ENCODE measurements at places on chromosomes 4 and X.
A peak's percentile ranks its signal among the peaks of the same experiment; 100 is the strongest.

DNA sequence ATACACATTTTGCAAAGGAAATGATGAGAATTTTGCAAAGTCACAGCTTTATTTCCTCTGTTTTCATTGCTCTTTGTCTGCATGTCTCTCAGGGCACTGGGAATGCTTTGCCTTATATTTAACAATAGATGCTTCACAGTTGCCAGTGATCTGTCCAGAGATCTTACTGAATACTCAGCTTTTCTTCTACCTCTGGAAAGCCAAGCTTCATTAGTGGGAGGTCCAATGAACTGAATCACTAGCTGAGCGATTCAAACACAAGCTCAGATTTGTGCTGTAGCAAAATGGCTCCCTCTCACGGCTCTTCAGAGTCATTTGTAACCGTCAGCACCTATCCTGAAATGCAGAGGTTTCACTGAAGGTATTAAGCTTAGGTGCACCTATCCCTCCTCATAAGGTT, 138.9 kb downstream of the DCLK2 start:
- peak overlapping the region; percentile 37 for H3K27ac ChIP-seq
- no peaks in the 10 kb centered on the region for H3K36me3 ChIP-seq
- peaks cover 28% of the 10 kb centered on the region for H3K4me1 ChIP-seq
- no peaks in the 10 kb centered on the region for H3K27me3 ChIP-seq
- no peak for DNase-seq

GRCh38 chrX:65745992-65746391, 78.5 kb downstream of the MSN start:
- H3K36me3 ChIP-seq = no peaks in the 10 kb centered on the region
- H3K27ac ChIP-seq = no peak overlapping the region
- no peak for DNase-seq
- H3K4me3 ChIP-seq = no peak overlapping the region

DNA sequence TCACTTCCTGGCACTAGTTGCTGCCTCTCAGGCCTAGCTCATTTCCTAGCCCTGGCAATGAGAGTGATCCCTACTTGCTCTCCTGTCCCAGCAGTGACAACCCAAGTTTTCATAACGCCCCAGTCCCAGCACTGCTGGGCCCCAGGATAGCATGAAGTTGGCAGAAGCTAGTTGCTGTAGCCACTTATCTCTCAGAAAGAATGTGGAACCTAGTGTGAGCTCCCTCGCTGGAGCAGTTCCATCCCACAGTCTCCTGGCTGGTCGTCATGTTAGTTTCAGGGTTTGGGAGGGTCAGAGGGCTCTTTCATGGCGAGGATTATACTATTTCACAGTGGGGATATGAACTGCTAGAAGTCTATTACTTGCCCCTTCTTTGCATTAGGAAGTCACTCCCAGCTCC, 5.1 kb downstream of the PF4 start:
- H3K27me3 ChIP-seq = no peaks in the 10 kb centered on the region
- H3K4me1 ChIP-seq = peaks cover 3% of the 10 kb centered on the region
- DNase-seq = no peak
- no peaks in the 10 kb centered on the region for H3K36me3 ChIP-seq
- no peak overlapping the region for H3K4me3 ChIP-seq
- H3K27ac ChIP-seq = no peak overlapping the region

DNA sequence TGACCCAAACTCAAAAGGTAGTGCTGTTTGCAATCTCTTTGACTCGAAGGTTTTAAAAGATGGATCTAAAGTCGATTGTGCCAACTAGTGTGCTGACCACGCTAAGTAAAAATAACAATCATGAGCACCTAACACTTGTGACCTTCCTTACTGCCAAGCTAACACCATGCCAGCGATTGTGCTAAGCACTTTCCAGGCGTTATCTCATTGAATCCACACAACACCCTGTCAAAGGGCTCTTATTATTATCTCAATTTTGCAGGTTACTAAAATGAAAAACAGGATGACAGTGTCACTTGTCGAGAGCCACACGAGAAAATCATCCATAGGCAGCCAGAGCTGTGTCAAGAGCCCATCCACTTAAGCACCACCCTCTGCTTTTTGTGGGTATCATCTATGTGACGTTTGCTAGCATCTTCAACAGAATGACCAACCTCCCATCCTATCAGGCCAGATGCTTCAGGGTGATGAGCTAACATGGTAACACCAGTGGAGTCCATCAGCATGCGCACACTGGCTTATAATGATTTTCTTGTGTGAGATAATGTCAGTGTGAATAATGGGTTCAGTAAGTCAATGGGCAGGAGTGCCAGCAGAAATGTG, 893 bp upstream of the GAB3 start:
- no peaks in the 10 kb centered on the region for H3K36me3 ChIP-seq
- no peaks in the 10 kb centered on the region for H3K27me3 ChIP-seq
- DNase-seq = no peak
- H3K4me3 ChIP-seq = peak overlapping the region; percentile 56
- H3K27ac ChIP-seq = peak overlapping the region; percentile 76
- H3K4me1 ChIP-seq = no peaks in the 10 kb centered on the region

DNA sequence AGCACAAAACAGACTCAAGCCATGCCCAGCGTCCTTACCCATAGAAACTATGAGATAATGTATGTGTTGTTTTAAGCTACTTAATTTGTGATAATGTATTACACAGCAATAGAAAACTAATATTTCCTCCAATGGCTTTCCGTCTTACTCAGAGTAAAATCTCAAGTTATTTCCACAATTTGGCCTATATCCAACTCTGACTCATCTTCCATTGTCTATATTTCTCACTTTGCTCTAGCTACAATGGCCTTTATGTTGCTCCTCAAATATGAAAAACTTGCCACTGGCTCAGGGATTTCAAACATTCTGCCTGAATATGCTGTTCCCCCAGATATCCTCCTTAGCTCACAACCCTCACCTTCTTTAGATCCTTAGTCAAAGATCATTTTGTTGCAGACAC, 31.6 kb downstream of the IQCM start:
- H3K4me1 ChIP-seq = no peaks in the 10 kb centered on the region
- H3K27ac ChIP-seq = no peak overlapping the region
- DNase-seq = no peak
- H3K27me3 ChIP-seq = no peaks in the 10 kb centered on the region
- no peaks in the 10 kb centered on the region for H3K36me3 ChIP-seq

DNA sequence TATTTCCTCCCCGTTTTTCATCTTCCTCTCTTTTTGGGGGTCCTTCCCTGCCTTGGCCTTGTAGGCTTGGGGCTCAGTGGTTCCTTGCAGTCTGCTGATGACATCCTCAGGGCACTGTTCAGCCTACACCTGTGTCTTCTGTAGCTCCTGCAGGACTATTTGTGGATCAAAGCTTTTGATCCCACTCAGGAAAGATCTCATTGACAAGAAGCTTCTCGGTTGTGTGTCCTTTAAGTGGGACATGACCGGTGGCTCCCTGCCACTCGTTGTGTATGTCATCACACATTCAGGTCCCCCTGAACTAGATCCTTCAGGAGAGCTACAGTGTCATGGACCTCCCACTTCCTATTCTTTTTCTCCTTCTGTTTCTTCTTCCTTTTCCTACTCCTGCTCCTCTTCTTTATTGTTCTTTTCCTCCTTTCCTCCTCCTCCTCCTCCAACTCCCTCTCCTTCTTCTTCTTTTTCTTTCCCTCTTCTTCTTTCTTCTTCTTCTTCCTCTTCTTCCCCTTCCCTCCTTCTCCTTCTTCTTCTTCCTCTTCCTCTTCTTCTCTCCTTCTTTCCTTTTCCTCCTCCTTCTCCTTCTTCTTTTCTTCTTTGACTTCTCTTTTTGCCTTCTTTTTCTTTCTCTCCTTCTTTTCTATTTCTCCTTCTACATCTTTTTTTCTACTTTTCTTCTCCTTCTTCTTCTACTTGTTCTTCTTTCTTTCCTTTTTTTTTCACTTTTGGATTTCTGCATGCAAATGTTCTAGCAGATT, 67.8 kb downstream of the NBDY start:
- no peaks in the 10 kb centered on the region for H3K27me3 ChIP-seq
- no peaks in the 10 kb centered on the region for H3K4me1 ChIP-seq
- H3K27ac ChIP-seq = no peak overlapping the region
- no peaks in the 10 kb centered on the region for H3K36me3 ChIP-seq
- H3K4me3 ChIP-seq = no peak overlapping the region

DNA sequence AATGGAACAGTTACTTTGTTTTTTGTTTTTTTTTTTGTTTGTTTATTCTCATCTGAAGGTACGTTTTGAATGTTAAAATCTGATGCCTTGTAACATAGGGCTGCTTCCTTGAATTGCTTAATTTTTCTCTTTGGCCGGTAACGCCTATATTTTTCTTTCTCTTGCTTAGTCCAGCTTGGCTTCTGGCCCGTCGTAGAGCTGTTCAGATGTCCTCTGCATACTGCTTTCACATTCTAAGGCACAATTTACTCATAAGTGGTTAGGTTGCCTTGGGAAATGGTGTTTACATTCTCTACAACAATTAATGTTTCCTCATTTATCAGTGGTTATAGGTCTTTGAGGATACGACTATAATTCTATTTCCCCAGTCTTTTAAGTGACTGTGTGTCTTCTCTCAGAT, 7.9 kb downstream of the NONO start:
- no peaks in the 10 kb centered on the region for H3K4me1 ChIP-seq
- H3K36me3 ChIP-seq = peaks cover 16% of the 10 kb centered on the region
- H3K4me3 ChIP-seq = no peak overlapping the region
- no peak overlapping the region for H3K27ac ChIP-seq
- no peak for DNase-seq

GRCh38 chr4:156751486-156751885, 220.1 kb downstream of the PDGFC start:
- H3K36me3 ChIP-seq = no peaks in the 10 kb centered on the region
- no peaks in the 10 kb centered on the region for H3K4me1 ChIP-seq
- H3K4me3 ChIP-seq = no peak overlapping the region
- H3K27me3 ChIP-seq = no peaks in the 10 kb centered on the region
- no peak for DNase-seq

GRCh38 chr4:134624365-134624764, 422.8 kb upstream of the PABPC4L start:
- H3K4me1 ChIP-seq = peaks cover 18% of the 10 kb centered on the region
- H3K27ac ChIP-seq = no peak overlapping the region
- DNase-seq = no peak
- H3K36me3 ChIP-seq = no peaks in the 10 kb centered on the region
- no peaks in the 10 kb centered on the region for H3K27me3 ChIP-seq

DNA sequence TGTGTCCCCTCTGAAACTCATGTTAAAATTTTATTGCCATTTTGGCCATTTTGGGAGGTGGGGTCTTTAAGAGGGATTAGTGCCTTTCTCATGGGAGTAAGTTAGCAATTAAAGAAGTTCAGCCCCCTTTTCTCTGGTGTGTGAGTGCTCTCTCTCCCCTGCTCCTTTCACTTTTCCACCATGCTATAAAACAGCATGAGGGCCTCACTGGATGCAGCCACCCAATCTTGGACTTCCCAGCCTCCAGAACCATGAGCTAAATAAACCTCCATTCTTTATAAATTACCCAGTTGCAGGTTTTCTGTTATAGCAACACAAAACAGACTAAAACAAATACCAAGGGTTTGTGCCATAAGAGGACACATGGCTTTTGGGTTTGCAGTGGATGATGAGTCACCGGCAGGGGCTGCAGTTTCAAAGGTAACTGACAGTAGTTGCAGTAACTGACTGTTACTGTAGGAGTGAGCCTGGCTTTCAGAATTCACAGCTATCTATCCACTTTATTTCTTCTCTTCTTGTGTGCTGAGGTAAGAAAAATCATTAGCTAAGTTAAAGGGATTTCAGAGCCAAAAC, 121.5 kb downstream of the PPEF1 start:
- no peaks in the 10 kb centered on the region for H3K36me3 ChIP-seq
- H3K27me3 ChIP-seq = no peaks in the 10 kb centered on the region
- no peak for DNase-seq
- H3K4me1 ChIP-seq = no peaks in the 10 kb centered on the region
- no peak overlapping the region for H3K27ac ChIP-seq

DNA sequence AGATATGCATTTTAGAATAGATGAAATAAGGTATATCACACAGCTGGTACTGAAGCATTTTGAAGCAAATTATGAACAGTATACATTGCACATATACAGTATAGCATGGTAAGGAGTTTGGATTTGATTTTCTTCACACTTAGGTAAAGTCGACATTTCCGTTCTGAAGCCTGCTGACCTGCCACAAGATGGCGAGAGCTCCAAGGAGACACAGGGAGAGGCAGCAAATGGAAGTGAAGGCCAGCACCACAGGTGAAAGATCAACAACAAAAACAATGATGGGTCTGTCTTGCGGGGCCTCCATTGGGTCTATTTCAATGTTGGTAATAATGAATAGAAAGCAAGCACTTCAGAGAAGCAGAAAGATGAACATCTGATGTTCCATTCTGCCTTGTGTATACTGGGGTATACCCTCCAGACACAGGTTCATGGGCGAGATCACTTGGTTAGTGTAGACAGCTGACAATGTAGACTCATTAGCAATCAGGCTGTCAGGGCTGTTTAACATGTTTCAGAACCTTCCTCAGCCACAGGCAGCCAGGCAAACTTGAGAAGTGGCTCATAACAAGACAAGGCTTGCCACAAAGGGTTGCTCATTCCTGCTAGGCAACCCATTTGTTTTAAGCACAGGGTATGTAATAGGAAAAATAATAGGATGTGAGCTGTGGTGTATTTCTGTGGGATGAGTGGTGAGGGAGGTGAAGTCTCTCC, 21.4 kb upstream of the NOX1 start:
- no peak for DNase-seq
- H3K36me3 ChIP-seq = no peaks in the 10 kb centered on the region
- no peaks in the 10 kb centered on the region for H3K27me3 ChIP-seq
- H3K27ac ChIP-seq = no peak overlapping the region
- no peak overlapping the region for H3K4me3 ChIP-seq

- no peak for DNase-seq
- H3K36me3 ChIP-seq = no peaks in the 10 kb centered on the region
- H3K4me3 ChIP-seq = no peak overlapping the region
- H3K27ac ChIP-seq = no peak overlapping the region
- H3K4me1 ChIP-seq = no peaks in the 10 kb centered on the region
These were observed 217.5 kb downstream of the BANK1 start for GRCh38 chr4:102007959-102008425.

DNA sequence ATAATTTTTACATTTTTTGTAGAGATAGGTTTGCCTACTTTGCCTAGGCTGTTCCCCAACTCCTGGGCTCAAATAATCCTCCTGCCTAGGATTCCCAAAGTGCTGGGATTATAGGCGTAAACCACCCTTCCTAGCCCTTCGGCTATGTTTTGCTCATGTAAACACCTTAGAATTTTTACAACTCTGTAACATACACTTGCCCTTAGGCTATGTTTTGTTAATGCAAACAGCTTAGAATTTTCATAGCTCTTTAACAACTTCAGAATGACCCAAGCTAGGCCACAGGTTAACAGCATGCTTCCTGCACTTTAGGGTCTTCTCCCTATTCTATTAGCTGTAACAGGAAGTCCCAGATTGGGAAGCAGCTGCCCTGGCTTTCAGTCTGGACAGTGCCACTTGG, 24.2 kb downstream of the KLHL15 start:
- H3K27ac ChIP-seq = no peak overlapping the region
- H3K4me3 ChIP-seq = no peak overlapping the region
- H3K27me3 ChIP-seq = no peaks in the 10 kb centered on the region
- DNase-seq = no peak
- H3K36me3 ChIP-seq = peaks cover 3% of the 10 kb centered on the region

DNA sequence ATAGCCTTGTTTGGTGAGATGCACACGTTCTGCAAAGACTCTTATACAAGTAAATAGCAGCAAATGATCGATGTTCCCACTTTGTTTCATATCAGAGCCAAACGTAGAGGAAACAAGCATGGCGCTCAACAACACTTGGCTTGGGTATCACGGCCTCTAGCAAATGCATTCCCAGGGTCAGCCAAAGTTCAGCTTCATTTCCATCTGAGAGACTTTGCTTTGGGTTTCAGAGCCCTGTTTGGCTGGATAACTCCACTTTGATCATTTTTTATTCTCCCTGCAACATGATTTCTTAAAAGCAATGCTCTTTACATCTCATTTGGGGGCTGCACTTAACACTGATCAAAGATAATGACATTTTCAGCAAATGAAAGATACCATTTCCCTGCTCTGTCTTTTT, 199.2 kb upstream of the FAM9B start:
- no peak overlapping the region for H3K4me3 ChIP-seq
- no peak for DNase-seq
- H3K36me3 ChIP-seq = no peaks in the 10 kb centered on the region
- no peak overlapping the region for H3K27ac ChIP-seq
